ENCODE measurements at places on chromosomes 16 and 17. TPM values are rescaled to one million over a fixed set of nuclear protein-coding genes. Genes with fewer than 3 reads are reported as not detected.

Gene TPSAB1
- total RNA-seq = not detected

Gene CENPX
- 247 TPM for total RNA-seq

Gene MRPL10
- 156 TPM for total RNA-seq

Gene MFSD11
- total RNA-seq = 16.5 TPM

Gene TBC1D3H
- 1.3 TPM for total RNA-seq

Gene ABCA8
- not detected for total RNA-seq

Gene GNAO1
- 3.8 TPM for total RNA-seq

Gene SPATA2L
- total RNA-seq = 16.0 TPM

Gene NGFR
- 7.9 TPM for total RNA-seq

Gene TP53TG3B
- total RNA-seq = not detected

Gene ITGAD
- total RNA-seq = not detected

Gene ADCY7
- 2.2 TPM for total RNA-seq

Gene CHST4
- total RNA-seq = 6.7 TPM

Gene PNMT
- total RNA-seq = 4.0 TPM

Gene ZNF469
- total RNA-seq = 0.28 TPM

Gene SLC25A11
- total RNA-seq = 143 TPM

Gene TIGD7
- 2.1 TPM for total RNA-seq

Gene PDPK1
- 21.7 TPM for total RNA-seq

Gene ADAMTS18
- 0.41 TPM for total RNA-seq

Gene MRC2
- 80.5 TPM for total RNA-seq

Gene C16orf90
- total RNA-seq = not detected

Gene ABCA10
- not detected for total RNA-seq

Gene NPW
- total RNA-seq = 2.0 TPM

Gene PPY
- total RNA-seq = not detected

Gene EPX
- total RNA-seq = not detected

Gene TNFSF12
- 9.6 TPM for total RNA-seq

Gene MYL11
- 3.4 TPM for total RNA-seq

Gene FLOT2
- total RNA-seq = 76.9 TPM

Measured in H7 (cell line).